ENCODE measurements at places on chromosomes 6 and 20.

DNA sequence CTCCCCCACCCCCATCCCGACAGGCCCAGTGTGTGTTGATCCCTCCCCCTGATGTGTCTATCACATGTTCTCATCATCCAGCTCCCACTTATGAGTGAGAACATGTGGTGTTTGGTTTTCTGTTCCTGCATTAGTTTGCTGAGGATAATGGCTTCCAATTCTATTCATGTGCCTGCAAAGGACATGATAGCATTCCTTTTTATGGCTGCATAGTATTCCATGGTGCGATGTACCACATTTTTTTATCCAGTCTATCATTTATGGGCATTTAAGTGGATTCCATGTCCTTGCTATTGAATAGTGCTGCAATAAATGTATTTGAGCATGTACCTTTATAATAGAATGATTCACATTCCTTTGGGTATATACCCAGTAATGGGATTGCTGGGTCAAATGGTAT lies 66.6 kb upstream of the NXT1 start:
- DNase-seq: no peak

DNA sequence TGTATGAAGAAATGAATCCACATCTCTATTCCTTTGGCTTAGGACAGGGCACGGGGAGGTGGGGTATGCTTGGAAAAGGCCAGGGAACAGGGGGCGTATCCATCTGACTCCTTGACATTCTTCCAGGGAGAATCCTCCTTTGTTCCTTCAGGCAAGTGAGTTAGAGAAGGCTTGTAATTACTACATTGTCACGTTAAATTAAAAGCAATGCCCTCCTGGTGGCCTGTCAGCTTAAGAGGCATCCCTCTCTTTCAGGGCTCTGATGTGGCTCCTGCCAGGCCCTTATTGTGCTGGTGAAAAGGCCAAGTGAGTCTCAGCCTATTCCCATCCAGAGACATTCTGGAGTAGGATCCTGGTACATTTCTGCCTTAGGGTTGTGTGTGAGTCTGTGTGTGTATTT lies 128.3 kb downstream of the FOXA2 start:
- no peak for DNase-seq

DNA sequence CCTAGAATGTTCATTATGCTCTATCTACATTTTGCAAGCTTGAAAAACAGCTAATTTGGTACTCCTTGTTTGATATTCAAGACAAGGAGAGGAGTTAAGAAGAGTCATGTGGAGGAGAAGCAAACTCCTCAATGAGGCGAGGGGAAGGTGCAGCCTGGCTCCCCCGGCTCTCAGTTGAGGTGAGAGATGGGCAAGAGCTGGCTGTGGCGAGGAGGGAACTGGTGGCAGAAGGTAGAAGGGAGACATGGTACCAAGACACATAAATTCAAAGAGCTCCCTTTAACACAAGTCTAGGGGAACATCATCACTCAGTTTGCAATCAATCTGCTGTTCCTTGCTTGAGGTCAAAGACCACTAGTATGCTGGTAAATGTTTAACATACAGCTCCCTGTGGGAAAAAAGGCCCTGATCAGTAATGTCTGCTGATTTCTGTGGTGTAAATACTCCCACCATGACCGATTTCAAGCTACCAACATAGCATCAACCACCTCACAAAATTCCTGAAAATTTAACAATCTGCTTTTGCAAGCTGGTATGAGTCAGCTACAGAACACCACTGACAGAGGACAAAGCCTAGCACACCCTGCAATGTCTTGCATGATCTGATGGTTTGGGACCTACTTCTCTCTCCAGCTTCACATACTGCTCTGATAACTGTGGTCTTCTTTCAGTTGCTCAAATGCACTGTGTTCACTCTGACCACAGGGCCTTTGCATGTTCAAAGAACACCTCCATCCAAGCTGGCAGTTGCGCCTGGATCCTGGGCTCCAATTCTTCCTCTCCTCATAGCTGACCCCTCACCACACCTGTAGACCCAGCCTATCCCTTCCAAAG lies 516.3 kb upstream of the CHD6 start:
- DNase-seq: no peak

DNA sequence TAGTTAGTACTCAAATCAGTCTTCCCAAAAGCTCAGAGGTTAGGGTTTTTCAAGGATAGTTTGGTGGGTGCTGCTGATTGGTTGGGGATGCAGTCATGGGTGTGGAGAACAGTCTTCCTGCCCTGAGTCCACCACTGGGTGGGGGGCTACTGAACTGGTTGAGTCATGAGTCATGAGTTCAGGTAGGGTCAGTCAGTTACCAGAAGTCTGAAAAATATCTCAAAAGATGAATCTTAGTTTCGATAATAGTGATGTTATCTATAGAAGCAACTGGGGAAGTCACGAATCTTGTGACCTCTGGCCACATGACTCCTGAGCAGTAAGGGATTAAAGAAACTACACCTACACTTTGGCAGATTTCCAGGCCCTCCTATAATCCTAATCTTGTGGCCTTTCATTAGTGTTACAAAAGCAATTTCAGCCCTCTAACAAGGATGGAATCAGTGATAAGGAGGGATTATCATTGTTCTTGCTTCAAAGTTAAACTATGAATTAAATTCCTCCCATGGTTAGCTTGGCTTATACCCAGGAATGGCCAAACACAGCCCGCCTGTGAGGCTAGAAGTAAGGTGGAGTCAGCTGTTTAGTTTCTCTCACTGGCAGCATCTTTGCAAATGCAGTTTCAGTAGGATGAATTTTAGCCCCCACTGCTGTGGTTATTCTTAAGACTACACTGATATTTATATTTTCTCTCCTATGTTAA lies 33.3 kb upstream of the NKAIN2 start:
- DNase-seq: no peak

- DNase-seq: no peak
These were observed 40.8 kb downstream of the PACSIN1 start for GRCh38 chr6:34506718-34507117.

DNA sequence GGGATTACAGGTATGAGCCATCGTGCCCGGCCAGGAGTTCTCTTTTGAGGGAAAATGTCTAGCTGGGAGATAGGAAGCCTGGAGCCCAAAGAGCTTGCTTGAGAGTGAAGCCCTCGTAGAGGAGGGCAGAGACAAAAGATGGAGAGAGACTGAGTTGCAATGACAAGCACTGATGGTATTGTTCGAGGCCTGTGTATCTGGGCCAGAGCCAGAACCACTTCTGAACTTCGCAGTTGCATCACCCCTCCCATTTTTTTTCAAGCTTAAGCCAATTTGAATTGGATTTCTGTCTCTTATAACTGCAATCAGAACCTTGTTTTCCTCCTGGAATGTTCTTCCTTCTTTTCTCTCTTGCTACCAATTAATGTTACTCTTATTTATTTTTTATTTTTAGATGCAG lies 83.1 kb downstream of the KCNB1 start:
- no peak for DNase-seq

GRCh38 chr6:84581494-84582259 lies 182.7 kb downstream of the TBX18 start:
- DNase-seq: no peak

GRCh38 chr6:131731224-131731623 lies 20.4 kb upstream of the CTAGE9 start:
- DNase-seq: no peak

GRCh38 chr6:161869491-161869890 lies 595.6 kb upstream of the AGPAT4 start:
- DNase-seq: no peak

GRCh38 chr6:44332585-44332984 lies 9.9 kb upstream of the SPATS1 start:
- no peak for DNase-seq

DNA sequence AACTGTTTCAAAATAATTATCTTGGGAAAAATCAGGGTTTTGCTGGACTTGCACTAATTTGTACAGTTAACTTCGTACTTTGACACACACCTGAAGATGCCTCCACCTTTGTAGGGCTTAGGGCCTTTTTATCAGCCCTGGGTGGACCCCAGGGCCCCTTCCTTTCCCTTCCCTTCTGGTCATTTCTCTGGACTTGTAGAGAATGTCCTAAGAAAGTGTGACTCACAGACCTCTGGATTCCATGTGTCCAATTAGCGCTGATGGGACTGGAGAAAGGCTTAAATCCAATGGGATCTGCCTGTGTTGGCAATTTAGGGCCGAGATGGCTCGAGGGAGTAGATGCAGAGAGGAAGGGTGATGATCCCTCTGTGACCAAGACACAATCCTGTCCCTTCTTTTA lies 9.3 kb downstream of the TRIM15 start:
- DNase-seq: no peak

GRCh38 chr20:63128367-63128766 lies 87.6 kb downstream of the YTHDF1 start:
- DNase-seq: no peak

- no peak for DNase-seq
These were observed 27.7 kb downstream of the KCNS1 start for GRCh38 chr20:45073221-45073620.

GRCh38 chr20:2624190-2624589 lies 28.2 kb upstream of the NOP56 start:
- no peak for DNase-seq

- no peak for DNase-seq
These were observed 6.3 kb downstream of the SDCBP2 start for GRCh38 chr20:1322511-1323245.

DNA sequence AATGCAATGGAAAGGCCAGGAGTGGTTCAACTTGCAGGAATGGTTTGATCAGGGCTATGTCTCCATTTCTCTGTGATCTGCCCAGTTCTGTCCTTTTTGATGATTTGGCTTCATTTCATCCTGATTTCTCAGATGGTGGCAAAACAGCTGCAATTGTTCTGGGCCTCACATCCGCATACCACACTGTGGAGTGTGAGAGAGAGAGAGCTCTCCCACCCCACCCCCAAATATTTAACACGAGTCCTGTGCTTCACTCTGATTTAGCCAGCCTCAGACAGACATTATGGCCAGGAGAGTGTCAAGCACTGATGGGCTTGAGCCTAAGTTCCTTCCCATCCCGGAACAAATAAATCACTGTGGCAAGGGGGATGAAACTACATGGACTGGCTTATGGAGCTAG lies 284.6 kb downstream of the CDC5L start:
- DNase-seq: no peak

DNA sequence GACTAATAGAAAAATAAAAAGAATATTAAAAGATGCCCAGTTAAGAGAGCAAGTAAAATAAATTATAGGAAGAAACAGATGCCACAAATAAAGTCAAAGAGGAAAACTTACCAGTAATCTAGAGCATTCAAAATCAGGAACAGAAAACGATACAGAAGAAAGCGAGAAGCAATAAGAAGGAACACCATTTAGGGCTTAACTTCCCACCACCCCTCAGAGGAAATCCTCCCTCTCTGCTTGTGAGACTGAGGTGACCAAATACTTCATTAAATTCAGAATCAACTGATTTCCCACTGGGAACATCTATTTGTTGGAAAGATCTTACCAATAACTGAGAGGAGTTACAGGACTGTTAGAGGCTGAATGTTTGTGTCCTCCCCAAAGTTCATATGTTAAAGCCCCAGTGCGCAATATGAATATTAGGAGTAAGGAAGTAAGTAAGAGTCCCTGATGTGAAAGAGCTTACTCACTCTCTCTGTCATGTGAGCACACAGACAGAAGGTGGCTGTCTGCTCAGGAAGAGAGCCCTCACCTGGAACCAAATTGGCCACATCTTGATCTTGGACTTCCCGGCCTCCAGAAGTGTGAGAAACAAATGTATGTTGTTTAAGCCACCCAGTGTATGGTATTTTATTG lies 19.5 kb downstream of the KATNA1 start:
- no peak for DNase-seq

DNA sequence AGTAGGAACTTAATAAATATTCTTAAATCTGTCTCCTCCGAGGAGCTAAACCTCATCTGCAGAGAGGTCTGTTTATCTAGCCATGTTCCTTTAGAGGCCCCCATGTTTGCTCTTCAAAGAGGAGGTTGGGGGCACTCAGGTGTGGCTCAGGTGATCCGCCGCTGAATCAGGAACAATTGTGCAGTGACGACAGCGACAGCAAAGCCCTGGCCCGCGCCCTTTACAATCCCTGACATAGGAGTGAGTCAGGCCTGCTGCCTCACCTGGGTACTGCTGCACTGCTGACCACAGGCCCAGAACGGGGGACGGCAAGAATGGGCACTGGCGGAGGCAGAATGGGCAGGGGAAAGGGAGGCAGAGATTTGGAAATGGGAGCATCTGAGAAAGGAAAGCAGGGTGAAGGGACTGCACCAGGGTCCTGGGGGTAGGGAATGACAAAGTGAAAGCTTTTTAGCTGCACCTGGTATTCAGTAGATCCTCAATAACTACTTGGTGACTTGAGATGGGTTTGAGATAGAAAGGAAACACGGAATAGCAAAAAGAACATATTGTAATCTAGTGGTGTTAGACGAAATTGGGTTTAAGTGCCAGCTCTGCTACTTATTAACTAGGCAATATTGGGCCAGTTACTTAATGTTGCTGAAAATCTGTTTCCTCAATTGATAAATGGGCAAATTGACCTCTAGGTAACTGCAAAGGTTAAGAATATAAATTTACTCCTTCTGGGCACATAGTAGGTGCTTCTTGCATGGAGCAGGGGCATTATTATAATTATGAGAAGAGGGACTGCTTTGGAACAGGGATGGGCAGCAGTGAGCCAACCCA lies 5.4 kb upstream of the IER3 start:
- DNase-seq: no peak

DNA sequence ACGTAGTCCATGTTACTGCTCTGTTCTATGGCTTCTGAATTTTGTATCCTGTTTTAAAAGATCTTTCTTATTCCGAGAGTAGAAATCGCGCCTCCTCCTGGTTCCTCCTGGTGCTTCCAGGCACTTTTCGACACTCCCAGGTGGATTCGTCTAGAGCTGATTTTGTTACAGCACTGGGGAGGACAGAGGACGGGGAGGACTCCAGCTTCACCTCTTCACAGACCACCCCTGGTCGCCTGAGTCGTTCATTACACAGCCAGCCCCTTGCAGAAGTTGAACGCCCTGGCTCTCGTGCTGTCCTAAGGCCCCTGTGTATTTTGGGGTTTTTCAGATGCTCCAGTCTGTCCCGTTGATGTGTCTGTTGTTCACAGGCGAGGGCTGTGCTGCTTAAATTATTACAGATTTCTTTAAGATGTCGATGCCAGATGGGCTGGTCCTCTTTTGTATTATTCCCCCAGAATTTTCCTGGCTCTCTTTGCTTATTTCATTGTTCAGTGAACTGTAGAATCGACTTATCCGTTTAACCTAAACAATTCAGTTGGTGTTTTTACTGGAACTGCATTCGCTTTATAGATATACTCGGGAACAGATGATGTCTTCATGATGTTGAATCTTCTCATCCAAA lies 30.5 kb downstream of the COL20A1 start:
- DNase-seq: no peak

GRCh38 chr6:111150577-111150976 lies 63.3 kb downstream of the SLC16A10 start:
- DNase-seq: no peak

DNA sequence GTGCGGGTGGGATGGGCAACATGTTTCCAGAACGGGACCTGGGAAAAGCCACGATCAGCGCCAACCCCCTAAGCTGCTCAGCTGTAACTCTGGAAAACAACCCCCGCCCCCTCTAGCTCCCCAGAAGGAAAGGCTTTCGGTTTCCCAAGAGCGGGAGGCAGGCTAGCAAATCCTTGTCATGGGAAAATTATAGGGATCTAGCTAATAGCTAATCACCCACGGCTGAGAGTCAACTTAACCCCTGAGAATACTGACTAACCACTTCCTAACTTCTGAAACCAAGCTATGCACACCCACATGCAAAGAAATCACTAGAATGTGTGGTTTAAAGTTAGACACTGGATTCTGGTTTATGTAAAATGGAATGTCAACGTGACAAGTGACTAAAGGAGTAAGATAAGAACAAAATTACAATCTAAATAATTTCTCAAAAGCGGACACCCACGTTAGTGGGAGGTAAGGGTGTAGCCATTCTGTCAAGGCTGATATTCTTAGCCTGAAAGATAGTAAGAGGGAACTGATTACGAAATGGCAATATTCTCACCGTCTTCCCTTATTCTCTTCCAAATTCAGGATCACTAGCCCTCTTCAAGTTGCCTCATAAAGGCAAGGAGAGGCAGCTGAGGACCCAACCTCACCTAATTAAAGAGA lies 20.1 kb downstream of the JAG1 start:
- DNase-seq: no peak

Measured in activated naive CD4-positive, alpha-beta T cell treated with anti-CD3 and anti-CD28 coated beads, Interleukin-2, amount 50 U/mL, for 16 hours (primary cell).